ENCODE measurements at places on chromosomes 5 and 9. TPM values are rescaled to one million over a fixed set of nuclear protein-coding genes. Genes with fewer than 3 reads are reported as not detected.

DNA sequence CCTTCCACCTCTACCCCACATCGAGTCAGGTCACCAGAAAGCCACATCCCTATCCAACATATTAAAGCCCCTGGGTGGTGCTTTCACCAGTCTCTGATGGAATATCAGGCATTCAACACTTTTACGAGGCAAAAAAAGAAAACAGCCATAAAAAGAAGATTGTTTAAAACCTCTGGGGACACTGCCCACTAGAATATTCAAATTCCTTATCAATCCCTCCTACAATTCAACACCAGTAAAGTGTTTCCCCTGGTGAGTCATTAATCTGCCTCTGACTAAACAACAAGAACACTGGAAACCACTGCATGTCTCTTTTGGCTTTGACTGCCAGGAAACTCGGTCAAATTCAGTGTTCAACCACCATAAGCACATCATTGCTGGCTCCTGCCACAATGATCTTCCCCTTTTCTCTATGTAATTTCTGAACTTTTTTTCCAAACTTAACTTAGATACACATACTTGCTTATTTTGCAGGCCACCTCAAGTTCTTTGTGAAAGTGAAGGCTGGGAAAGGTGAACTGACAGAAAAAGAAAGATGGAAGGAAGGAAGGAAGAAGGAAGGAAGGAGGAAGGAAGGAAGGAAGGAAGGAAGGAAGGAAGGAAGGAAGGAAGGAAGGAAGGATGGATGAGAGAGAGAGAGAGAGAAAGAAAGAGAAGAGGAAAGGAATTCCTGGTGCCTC is 105.3 kb downstream of the PAX5 start:
- H3K4me3 ChIP-seq = no peak overlapping the region
- H3K4me1 ChIP-seq = peaks cover 36% of the 10 kb centered on the region
- H3K27ac ChIP-seq = no peak overlapping the region
- peak; percentile 34 for DNase-seq
- H3K27me3 ChIP-seq = peaks cover 3% of the 10 kb centered on the region

DNA sequence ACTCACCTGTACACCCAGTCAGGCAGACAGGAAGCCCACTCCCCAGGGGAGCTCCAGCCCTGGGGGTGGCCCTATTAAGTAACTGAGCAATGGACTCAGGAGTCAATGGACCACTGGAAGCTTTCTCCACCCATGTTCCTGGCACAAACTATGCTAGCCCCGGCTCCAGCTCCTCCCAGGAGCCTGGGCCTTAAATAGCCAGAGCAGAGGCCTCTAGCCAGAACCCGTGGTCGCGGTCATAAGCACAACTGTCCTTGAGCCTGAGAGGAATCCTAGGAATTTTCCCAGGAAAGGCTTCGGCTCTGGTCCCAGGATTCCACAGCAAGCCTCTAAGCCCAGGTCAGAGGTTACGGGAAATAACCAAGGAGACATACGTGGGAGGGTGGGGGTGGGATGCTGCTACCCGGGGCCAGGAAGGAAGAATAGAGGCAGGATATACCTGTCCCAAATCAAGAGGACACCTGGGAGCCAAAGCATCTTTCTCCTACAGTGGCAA is 5.5 kb downstream of the SEPTIN8 start:
- H3K4me1 ChIP-seq = peaks cover 10% of the 10 kb centered on the region
- DNase-seq = no peak
- no peak overlapping the region for H3K4me3 ChIP-seq
- H3K27ac ChIP-seq = no peak overlapping the region
- no peaks in the 10 kb centered on the region for H3K36me3 ChIP-seq

DNA sequence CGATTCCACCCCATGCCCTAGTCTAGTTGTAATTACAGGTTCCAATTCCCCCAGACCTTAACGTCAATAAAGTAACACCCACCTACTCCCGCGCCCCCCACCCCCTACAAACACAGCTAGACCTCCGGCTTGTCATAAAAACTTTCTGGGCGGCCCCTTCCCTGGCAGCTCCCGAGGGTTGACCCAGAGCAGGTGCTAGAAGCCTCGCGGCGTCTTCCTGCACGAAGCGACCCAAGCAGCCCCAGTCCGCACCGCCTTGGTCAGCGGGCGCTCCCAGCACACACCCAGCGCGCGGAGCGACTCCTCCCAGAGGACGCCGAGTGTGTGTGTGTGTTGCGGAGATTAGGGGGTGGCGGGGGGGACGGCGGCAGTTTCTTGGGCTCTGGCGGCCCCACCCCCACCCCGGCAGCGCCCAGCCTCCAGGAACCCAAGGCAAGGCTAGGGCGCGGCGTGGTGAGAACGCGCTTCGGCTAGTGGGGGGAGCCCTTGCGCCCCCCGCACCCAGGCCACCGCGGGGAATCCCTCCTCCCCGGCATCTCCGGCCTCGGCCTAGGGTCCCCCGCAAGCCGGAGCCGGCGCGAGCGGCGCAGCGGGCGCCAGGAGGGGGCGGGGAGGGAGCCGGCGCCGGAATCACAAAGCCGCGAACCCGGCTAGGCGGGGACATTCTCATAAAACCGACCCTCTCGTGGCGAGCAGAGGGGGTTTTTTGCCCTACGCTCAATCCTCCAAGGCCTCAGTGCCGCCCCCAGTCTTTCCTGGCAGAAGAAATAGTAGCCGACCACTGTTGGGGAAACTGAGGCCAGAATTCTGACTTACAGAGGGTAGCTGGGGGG is 2.2 kb downstream of the PCDH1 start:
- peaks cover 82% of the 10 kb centered on the region for H3K27me3 ChIP-seq
- peaks cover 2% of the 10 kb centered on the region for H3K36me3 ChIP-seq
- H3K27ac ChIP-seq = no peak overlapping the region
- no peak overlapping the region for H3K4me3 ChIP-seq
- H3K4me1 ChIP-seq = peaks cover 20% of the 10 kb centered on the region

Gene TLE1
- 0.48 TPM for total RNA-seq

- H3K4me1 ChIP-seq = peaks cover 4% of the 10 kb centered on the region
- no peak overlapping the region for H3K4me3 ChIP-seq
- no peaks in the 10 kb centered on the region for H3K27me3 ChIP-seq
- no peak overlapping the region for H3K27ac ChIP-seq
- H3K36me3 ChIP-seq = peaks cover 5% of the 10 kb centered on the region
- no peak for DNase-seq
Measured at GRCh38 chr9:105503881-105504280, 54.0 kb upstream of the FKTN start.

- no peak overlapping the region for H3K4me3 ChIP-seq
- no peak overlapping the region for H3K27ac ChIP-seq
- H3K27me3 ChIP-seq = no peaks in the 10 kb centered on the region
- no peaks in the 10 kb centered on the region for H3K4me1 ChIP-seq
- no peaks in the 10 kb centered on the region for H3K36me3 ChIP-seq
Measured at GRCh38 chr5:9820691-9821449, 190.7 kb upstream of the TAS2R1 start.

DNA sequence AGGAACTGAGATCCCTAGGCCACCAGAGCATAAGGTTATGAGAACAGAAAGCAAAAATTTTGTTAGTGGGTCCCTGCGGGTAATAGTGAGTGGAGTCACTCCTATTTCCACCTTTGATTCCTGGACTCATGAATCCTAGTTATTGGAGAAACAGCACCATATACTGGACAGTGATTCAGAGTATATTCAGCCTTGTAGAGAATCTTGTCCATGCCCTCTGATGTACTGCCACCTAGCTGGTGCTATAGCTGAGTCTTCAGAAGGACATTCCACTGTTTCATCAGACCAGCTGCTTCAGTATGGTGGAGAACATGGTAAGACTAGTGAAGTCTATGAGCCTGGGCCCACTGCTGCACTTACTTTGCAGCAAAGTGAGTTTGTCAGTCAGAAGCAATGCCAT is 25.0 kb upstream of the ITGA2 start:
- no peak overlapping the region for H3K4me3 ChIP-seq
- H3K4me1 ChIP-seq = no peaks in the 10 kb centered on the region
- peaks cover 8% of the 10 kb centered on the region for H3K36me3 ChIP-seq
- no peak overlapping the region for H3K27ac ChIP-seq

Gene ISL1
- not detected for total RNA-seq

Gene GARIN3
- total RNA-seq = not detected

DNA sequence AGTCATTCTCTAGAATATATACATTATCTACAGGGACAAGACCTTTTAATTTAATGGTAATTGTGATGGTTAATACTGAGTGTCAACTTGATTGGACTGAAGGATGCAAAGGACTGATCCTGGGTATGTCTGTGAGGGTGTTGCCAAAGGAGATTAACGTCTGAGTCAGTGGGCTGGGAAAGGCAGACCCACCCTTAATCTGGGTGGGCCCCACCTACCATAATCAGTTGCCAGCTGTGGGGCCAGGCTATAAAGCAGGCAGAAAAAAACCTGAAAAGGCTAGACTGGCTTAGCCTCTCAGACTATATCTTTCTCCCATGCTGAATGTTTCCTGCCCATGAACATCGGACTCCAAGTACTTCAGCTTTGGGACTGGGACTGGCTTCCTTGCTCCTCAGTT is 112.2 kb upstream of the SMC2 start:
- H3K36me3 ChIP-seq = no peaks in the 10 kb centered on the region
- H3K27ac ChIP-seq = no peak overlapping the region
- no peak overlapping the region for H3K4me3 ChIP-seq

Gene GNA14
- total RNA-seq = not detected

Gene GNG10
- 23.8 TPM for total RNA-seq

GRCh38 chr9:132645711-132646110 is 24.1 kb downstream of the DDX31 start:
- H3K27me3 ChIP-seq = no peaks in the 10 kb centered on the region
- no peak overlapping the region for H3K27ac ChIP-seq
- peaks cover 27% of the 10 kb centered on the region for H3K36me3 ChIP-seq
- no peak overlapping the region for H3K4me3 ChIP-seq

- DNase-seq = no peak
- no peak overlapping the region for H3K27ac ChIP-seq
- H3K4me1 ChIP-seq = no peaks in the 10 kb centered on the region
Measured at GRCh38 chr5:72130351-72130761, 23.1 kb downstream of the MAP1B start.

- no peak overlapping the region for H3K27ac ChIP-seq
- no peak overlapping the region for H3K4me3 ChIP-seq
- DNase-seq = no peak
Measured at GRCh38 chr9:2335260-2335659, 286.3 kb upstream of the VLDLR start.

GRCh38 chr5:96133341-96134079 is 171.9 kb upstream of the ELL2 start:
- no peaks in the 10 kb centered on the region for H3K36me3 ChIP-seq
- H3K4me1 ChIP-seq = no peaks in the 10 kb centered on the region
- no peak for DNase-seq
- H3K4me3 ChIP-seq = no peak overlapping the region

DNA sequence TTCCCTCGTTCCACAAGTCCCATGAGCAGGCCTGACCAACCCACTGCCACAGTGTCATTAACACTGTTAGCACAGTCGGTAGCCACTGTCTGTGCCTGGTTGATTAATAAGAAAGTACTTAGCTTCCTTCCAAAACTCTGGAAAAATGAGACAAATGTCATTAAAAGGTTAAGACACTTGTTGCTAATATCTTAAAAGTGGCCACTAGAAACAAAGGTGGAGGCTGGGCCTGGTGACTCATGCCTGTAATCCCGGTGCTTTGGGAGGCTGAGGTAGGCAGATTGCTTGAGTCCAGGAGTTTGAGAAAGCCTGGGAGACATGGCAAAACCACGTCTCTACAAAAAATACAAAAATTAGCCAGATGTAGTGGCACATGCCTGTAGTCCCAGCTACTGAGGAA is 194.0 kb downstream of the PDZD2 start:
- H3K27ac ChIP-seq = no peak overlapping the region
- DNase-seq = no peak
- H3K4me3 ChIP-seq = no peak overlapping the region
- no peaks in the 10 kb centered on the region for H3K27me3 ChIP-seq
- H3K36me3 ChIP-seq = no peaks in the 10 kb centered on the region

Gene SCAMP1
- 22.0 TPM for total RNA-seq

Gene PALM2AKAP2
- total RNA-seq = not detected

DNA sequence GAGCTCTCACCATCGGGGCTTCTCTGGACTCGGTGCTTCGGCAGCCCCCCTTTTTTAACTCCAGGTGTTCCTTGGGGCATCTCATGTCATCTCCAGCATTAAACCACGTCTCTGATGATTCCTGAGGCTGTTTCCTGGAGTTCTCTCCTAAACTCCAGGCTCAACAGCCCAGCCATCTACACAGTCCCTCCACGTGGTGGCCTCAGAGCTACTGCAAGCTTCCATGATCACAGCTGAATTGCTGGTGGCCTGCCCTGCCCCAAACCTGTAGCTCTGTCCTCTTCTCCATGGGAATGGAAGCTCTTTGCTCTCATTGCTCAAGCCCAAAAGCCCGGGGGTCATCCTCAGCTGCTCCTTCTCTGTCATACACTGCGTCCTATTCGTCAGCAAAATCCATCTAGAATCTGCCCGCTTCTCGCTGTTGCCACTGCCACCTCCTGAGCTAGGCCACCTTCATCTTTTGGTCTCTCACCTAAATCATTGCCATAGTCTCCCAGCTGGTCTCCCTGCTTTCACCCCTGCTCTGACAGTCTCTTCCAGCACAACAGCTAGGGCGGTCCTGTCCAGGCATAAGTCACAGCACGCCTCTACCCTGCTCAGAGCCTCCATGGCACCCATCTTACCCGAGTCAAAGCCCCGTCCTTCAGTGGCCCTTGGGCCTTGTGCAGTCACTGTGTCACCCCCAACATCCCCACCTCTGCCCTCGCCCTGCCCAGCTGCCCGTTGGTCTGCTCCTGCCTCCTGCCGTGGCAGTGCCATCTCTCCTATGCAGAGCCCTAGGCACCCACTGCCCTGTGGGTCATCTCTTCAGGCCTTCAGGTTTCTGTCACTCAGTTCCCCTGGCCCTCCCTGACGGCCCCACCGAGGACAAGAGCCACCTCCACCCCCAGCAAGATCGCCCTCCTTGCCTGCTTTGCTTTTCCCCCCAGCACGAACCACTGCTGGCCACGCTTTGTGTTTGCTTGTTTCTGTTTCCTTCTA is 6.4 kb downstream of the B4GALT7 start:
- no peaks in the 10 kb centered on the region for H3K27me3 ChIP-seq
- no peak for DNase-seq
- no peaks in the 10 kb centered on the region for H3K36me3 ChIP-seq
- H3K4me1 ChIP-seq = peaks cover 7% of the 10 kb centered on the region

DNA sequence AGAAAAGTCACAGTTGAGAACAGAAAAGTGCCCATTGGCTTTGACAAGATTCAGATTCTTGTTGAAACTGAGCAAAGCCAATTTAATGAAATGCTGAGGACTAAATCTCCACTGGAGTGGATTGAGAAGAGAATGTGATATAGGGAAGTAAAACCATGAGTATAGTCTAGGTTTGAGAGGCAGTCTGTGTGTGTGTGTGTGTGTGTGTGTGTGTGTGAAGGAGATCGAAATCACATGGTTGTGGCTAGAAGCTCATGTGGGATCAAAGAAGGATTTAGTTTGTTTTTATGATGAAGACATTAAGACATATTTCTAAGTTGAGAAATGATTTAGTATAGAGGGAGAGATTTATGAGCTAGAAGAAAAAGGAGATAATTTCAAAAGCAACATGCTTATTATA is 275.7 kb upstream of the DAB2 start:
- no peaks in the 10 kb centered on the region for H3K4me1 ChIP-seq
- H3K27me3 ChIP-seq = peaks cover 9% of the 10 kb centered on the region

DNA sequence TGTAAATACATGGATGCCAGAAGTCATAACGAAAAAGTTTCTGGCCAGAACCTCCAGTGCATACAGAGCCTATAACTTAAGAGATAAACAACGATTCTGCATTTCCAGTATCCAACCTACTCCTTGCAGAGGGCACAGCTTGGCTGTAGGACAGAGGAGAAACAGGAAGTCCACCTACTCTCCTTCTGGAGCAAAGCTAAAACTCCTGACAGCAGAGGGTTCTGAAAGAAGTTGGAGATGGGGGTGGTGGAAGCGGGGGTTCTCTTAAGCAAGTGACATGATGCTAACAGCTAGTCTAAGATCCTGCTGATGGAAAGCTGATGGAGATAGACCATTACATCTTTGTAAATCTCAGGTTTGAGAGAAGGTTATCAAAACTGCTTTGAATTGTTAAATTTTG is 35.5 kb upstream of the CTNNAL1 start:
- no peak for DNase-seq
- H3K27ac ChIP-seq = no peak overlapping the region
- peaks cover 72% of the 10 kb centered on the region for H3K36me3 ChIP-seq
- peaks cover 11% of the 10 kb centered on the region for H3K4me1 ChIP-seq

Data from activated CD4-positive, alpha-beta memory T cell treated with anti-CD3 and anti-CD28 coated beads, Interleukin-2, amount 10 ng/mL, durations not matched to agents 7 days and 5 days (primary cell).